Activated CD4-positive, alpha-beta memory T cell treated with anti-CD3 and anti-CD28 coated beads for 36 hours (primary cell): ENCODE measurements at places on chromosomes 4 and X.

GRCh38 chr4:139011225-139011950 is 4.2 kb upstream of the NOCT start:
- DNase-seq = no peak

DNA sequence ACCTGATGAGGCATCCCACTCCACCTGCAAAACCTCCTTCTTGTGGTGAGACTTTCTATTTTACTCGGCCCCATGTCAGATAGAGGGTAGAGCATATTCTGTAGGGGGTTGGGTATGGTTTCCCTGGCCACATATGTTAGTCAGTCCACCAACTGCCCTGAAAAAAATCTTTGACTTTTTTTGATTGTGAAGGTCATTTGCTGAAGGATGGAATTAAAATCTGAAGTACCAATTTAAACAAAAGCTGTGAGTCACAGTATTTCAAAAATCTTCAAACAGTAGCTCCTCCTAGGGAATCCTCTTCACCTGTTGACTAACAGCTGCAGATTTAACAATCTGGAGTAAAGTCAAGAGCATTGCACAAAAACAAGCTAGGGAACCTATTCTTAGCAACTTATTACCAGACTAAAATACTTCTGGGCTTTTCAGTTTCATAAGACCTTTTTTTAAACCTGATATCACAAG is 8.0 kb upstream of the CCDC110 start:
- DNase-seq = peak; percentile 19

- peak; percentile 9 for DNase-seq
These were observed 34.8 kb downstream of the SMPX start for GRCh38 chrX:21723084-21723483.

DNA sequence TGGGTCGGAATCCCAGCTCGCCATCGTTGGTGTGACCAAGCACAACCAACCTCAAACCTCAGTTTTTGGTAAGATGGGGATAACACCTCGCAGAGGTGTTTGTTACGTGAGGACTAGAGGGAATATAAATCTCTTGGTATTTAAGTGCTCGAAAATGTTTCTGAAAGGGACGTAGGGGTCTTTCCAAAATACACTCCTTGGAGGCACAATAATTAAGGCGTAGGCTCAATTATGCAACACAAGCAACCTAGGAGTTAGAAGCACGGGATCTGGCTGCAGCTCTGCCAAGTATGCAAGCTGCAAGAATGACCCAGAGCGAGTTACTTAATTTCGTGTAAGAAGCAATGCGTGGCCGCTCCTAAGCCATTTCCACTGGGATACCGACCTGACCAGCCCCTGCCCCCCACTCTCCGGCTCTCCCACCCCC is 552 bp downstream of the ADH5 start:
- DNase-seq = peak; percentile 32

- no peak for DNase-seq
These were observed 36.6 kb downstream of the FAM114A1 start for GRCh38 chr4:38904090-38904666.

DNA sequence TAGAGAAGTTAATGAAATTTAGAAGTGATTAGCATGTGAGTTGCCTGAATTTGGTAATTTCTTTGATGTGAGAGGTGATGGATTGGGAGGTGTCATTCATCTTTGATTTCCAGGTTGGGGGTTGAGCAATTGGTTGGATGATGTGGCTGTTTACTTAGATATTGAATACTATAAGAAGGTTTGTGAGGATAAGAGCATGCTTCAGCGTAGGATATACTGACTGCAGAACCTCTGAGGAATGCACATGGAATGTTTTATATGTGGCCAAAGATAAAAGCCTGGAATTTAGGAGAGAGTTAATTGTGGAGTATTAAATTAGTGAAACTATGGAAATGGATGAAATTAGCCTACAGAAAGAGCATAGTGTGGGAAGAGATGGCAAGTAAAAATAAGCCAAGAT is 165.4 kb upstream of the MAD2L1 start:
- no peak for DNase-seq
